ENCODE measurements at places on chromosomes 16 and 17.
A peak's percentile ranks its signal among the peaks of the same experiment; 100 is the strongest.

DNA sequence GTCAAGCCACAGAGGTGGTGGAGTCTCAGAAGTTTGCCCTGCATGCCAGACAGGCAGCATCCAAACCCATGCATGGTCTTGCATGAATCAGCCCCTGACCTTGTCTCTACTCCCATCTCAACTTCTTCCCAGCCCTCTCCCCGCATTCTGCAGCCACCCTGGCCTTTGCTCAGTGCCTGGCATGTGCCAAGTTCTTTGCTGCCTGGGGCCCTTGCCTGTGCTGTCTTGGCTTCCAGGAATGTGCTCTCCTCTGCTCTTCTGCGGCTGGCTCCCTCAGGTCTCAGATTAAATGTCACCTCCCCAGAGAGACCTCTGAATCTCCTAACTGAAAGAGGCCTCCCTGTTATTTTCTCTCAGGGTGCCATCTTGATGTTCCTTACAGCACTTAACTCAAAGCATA, 17.6 kb downstream of the DRC3 start:
- DNase-seq, result no peak

- DNase-seq, result no peak
Measured at GRCh38 chr17:2946144-2946543, 117.3 kb downstream of the OR1D5 start.

- no peak for DNase-seq
Measured at GRCh38 chr17:45073414-45074070, 12.4 kb downstream of the NMT1 start.

GRCh38 chr16:4505356-4506147, 29.4 kb downstream of the HMOX2 start:
- DNase-seq, result peak; percentile 56
